CD4-positive, CD25-positive, alpha-beta regulatory T cell (primary cell): ENCODE measurements at places on chromosomes 6 and 20. TPM values are rescaled to one million over a fixed set of nuclear protein-coding genes. Genes with fewer than 3 reads are reported as not detected.

GRCh38 chr6:82363428-82364086, at the start of gene TPBG:
TPBG (plus strand) TSS chr6:82363817; CDS start chr6:82364962, 1,145 bp downstream.
- no peak within 1 kb of the TSS for H3K4me3 ChIP-seq
- peaks cover 21% of the 10 kb centered on the region for H3K4me1 ChIP-seq
- no peak within 1 kb of the TSS for H3K27ac ChIP-seq
- H3K27me3 ChIP-seq: peaks cover 40% of the 10 kb centered on the region

DNA sequence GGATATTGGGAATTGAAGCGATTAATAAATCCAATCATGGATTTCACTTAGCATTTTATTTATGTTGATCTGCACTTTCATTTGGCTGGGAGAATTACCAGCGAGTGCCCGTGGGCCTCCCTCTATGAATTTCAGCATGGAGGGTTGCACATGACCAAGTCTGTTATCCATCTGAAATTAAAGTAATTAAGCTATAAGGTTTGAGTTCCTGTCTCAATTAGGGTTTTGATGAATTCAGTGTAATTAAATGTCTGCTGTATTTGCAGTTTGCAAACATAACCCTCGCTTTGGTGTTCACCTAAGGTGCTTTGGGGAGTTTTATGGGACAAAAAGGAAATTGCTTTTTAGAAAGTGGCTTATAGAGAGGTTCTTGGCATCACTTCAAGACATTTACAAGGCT, 169.8 kb upstream of the RIN2 start:
- no peaks in the 10 kb centered on the region for H3K36me3 ChIP-seq
- H3K27ac ChIP-seq: no peak overlapping the region

- no peak overlapping the region for H3K4me3 ChIP-seq
- no peak for DNase-seq
- no peak overlapping the region for H3K27ac ChIP-seq
- H3K36me3 ChIP-seq: no peaks in the 10 kb centered on the region
These were observed 12.8 kb upstream of the MANBAL start for GRCh38 chr20:37276494-37277252.

DNA sequence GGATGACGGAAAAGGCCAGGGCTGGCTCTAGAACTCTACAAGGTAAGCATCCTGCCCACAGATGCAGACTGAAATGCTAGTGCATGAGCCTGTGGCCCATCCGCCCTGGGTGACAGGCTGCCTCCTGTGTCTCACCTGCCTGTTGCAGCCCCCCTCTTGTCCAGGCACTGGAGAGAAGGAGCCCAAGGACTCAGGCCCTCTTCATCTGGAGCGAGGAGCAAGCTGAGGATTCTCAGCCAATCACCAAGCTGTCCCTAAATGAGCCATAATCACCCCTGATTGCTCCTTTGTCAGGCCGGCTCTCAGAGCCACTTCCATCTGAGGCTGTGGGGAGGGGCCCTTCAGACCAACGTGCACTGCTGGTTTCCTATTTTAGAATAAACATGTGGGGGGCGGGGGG, 10.0 kb upstream of the SLC32A1 start:
- no peak overlapping the region for H3K4me3 ChIP-seq
- no peak overlapping the region for H3K27ac ChIP-seq
- H3K4me1 ChIP-seq: no peaks in the 10 kb centered on the region

DNA sequence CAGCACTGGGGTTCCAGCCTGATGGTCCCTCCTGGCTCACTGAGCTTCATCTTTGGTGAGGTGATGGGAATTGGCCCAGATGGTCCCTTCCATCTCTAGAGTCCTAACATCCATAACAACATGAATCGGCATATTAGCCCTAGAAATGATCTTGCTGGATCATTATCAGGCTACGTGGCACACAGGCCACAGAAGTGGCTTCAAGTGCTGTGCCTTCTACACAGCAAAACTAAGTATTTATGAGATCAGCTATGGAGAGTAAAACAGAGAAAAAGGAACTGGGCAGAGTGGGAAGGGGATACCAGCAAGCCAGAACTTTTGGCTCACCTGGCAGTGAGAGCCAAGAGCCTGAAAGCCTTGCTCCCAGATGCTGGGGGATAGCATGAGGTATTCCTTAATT, 116.9 kb downstream of the TRERF1 start:
- no peak overlapping the region for H3K4me3 ChIP-seq
- H3K27ac ChIP-seq: no peak overlapping the region
- DNase-seq: no peak
- no peaks in the 10 kb centered on the region for H3K36me3 ChIP-seq
- peaks cover 3% of the 10 kb centered on the region for H3K4me1 ChIP-seq
- no peaks in the 10 kb centered on the region for H3K27me3 ChIP-seq

CLDN20 gene
- total RNA-seq: not detected

LYRM2 gene
- 21.8 TPM for total RNA-seq

KCNK5 gene
- total RNA-seq: 0.86 TPM
